ENCODE measurements at places on chromosomes 11 and 22. TPM values are rescaled to one million over a fixed set of nuclear protein-coding genes. Genes with fewer than 3 reads are reported as not detected.

SLC5A1 gene
- total RNA-seq, result not detected

PRR14L gene
- total RNA-seq, result 24.1 TPM

BTG4 gene
- total RNA-seq, result not detected

TYR gene
- total RNA-seq, result not detected

VWCE gene
- 1.7 TPM for total RNA-seq

RASSF10 gene
- 0.26 TPM for total RNA-seq

PLAAT4 gene
- 2.9 TPM for total RNA-seq

TBX10 gene
- total RNA-seq, result not detected

JAML gene
- total RNA-seq, result 0.35 TPM

ABTB2 gene
- 0.07 TPM for total RNA-seq

CFAP300 gene
- not detected for total RNA-seq

TRIM21 gene
- total RNA-seq, result 31.5 TPM

SEC14L6 gene
- total RNA-seq, result not detected

Measured in pulmonary artery endothelial cell (primary cell).